Stimulated activated CD4-positive, alpha-beta T cell treated with anti-CD3 and anti-CD28 coated beads, Interleukin-15, amount 100 ng/mL, for 48 hours (primary cell): ENCODE measurements at places on chromosomes 12 and 14.

DNA sequence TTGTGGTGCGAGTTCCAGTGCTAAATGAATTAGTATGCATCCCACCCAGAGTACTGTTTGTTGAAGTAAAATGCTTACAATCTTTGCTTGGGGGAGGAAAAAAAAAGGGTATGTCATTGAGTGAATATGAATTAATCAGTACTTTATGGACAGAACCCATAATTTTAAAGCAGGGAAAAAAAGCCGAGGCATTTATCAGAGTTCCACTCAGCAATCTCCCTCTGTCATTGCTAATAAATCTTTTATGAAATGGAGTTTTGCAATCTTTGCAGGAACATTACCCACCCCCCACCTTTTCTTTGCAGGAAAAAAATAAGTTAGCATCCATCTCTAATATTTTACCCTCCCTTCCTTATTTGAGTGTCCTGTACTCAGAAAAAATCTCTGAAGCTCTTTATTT is 127.9 kb upstream of the TMPO start:
- no peak for DNase-seq

GRCh38 chr12:96500693-96501092 is 11.3 kb downstream of the CFAP54 start:
- no peak for DNase-seq

DNA sequence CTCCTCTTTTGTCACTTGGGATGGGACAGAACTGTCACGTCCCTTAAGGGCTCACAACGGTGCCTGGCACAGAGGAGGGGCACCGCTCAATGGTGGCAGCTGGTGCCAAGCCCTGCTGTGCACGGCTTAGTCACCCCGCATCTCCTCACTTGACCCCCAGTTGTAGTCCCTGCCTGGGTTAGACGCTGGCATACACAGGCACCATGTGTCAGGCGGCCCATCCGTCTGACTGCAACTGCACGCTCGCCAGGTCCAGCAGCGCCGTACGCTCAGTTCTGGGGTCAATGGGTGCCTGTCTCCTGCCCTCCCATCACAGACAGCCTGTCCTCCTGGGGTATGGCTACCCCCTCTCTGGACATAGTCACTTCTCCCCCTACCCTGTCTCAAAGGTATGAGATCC is 1.6 kb upstream of the PACS2 start:
- DNase-seq: no peak

DNA sequence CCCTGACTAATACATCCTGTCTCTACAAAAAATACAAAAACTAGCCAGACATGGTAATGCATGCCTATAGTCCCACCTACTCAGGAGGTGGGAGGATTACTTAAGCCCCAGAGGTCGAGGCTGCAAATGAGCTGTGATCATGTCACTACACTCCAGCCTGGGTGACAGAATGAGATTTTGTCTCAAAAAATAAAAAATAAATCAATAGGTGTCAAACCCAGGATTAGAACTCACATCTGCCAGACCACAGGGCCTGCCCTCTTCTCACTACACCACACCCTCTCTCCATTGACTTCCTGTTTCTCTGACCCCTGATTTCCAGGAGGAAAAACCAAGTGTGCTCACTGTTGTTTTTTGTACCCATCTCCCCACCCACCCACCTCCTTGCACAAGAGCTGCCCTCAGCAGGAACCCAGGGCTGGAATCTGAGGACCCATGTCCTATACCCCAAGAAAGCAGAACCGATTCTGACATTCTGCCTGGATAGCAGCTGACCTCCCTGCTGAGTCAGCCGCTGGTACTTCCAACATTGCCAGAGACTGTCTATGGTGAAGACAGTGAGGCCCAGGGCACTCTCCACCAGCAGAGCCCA is 6.2 kb downstream of the CMKLR1 start:
- no peak for DNase-seq

- DNase-seq: no peak
Measured at GRCh38 chr14:106507354-106507753, 981.0 kb downstream of the TMEM121 start.

DNA sequence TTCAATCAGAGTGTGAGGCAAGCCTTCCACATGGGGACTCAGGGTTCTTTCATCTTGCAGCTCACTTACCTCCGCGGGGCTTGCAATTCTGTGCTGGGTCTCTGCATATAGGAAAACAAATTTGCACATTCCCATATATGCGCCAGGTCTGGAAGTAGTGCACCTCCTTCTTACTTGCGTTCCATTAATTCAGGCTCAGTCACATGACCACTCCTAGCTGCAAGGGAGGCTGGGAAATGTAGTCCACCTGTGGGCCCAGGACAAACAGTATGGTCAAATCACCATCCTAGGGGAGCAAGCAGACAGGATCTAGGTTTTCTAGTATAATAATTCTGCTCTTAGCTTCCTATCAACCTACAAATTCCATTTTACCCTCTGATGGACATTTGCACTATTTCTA is 160.4 kb downstream of the AACS start:
- DNase-seq: no peak

DNA sequence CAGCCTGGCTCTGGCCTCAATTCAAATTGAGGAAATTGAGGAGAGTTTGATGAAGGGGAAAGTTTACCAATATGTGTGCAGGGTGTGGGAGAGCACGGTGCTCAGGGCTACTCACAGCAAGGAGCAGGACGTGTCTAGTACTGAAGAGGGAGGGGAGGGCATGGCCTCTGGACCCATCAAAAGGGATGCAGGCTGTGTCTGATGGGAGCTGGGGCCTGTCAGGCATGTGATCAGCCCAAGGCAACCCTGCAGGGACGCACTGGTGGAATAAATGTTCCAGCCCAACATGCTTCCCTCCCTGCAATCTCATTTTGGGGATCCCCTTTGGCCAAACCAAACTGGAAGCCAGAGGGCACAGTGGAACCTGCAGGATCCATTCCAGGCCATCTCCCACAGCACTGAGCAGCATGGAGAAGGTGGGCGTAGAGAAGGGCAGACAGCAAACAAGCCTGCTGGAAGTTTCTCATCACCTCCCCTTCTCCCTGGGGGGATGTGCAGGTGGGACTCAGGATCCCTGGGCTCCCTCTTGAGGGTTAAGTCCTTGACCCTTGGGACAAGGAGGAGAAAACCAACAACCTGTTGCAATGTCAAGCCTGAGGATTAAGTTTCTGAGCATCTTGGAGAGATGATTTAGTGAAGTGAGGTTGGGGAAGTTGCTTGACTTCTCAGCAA is 17.8 kb upstream of the RBM19 start:
- DNase-seq: no peak

- DNase-seq: no peak
Measured at GRCh38 chr12:88453323-88453722, 126.9 kb downstream of the KITLG start.

GRCh38 chr12:45732250-45732649 is 2.7 kb downstream of the ARID2 start:
- DNase-seq: no peak

GRCh38 chr14:50452979-50453705 is 56.5 kb upstream of the CDKL1 start:
- no peak for DNase-seq

GRCh38 chr12:53931844-53932581 is 6.6 kb upstream of the HOXC13 start:
- DNase-seq: no peak

DNA sequence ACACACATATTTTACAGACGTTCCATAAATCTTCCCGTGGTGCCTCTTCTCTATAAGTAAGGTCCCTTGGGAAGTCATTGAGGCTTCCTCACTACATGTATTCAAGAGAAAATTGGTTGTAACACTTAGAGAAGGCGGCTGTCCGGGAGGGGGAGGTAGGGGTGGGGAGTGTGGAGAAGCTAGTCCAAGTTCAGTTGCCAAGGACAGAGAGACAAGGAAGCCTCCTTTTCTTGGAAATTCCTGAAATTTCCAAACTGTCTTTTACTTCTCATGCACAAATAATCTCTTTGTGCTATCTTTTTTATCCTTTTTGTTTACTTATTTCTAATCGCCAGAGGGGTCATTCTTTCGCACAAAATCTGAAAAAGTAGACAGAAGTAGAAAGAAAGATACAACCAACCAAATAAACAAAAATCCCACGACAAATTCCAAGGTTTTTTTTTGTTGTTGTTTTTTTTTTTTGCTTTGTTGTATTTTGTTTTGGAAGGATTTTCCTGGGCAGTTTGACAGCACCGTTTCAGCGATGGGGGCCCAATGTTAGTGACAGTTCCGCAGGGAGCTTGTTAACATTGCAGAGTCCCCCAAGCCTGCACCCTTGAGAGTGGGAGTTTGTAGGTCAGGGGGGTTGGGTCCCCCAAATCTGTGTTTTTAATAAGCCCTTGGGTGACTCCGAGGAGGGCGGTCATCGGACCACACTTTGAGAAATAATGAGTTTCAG is 45.2 kb downstream of the MAP1LC3B2 start:
- no peak for DNase-seq

GRCh38 chr14:21168055-21168454 is 12.2 kb upstream of the OR5AU1 start:
- no peak for DNase-seq

DNA sequence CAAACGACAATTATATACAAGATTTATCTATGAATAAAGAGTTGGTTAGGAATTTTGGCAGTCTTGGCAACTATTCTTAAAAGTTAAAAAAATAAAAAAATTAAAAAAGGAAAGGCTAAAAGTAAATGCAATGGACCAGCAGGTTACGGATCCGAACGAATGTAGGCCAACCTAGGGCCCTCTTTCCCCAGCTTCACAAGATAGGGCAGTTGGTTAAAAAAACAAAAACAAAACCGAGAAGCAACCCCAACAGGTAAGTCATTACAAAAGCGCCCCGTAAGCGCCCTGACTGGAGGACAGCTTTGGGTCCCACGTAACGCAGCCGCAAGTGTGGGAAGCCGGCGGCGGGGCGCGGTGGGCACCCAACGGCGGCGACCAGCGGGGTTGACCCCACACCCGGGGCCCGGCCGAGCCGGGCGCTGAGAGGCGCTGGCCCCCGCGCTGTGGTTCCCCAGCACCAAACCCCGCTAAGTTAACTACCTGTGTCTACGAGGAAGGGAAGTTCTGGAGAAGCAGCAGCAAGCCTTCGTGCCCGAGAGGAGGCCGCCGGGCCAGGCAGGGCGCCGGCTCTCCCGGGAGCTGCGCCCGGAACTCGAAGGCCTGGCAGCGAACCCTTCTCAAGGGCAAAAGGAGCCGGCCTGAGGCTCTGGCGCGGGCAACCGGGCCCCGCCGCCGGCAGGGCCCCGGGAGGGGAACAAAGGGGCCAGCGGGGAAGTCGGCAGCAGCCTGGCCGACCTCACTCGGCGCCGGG is 882 bp downstream of the HECTD1 start:
- peak; percentile 35 for DNase-seq

DNA sequence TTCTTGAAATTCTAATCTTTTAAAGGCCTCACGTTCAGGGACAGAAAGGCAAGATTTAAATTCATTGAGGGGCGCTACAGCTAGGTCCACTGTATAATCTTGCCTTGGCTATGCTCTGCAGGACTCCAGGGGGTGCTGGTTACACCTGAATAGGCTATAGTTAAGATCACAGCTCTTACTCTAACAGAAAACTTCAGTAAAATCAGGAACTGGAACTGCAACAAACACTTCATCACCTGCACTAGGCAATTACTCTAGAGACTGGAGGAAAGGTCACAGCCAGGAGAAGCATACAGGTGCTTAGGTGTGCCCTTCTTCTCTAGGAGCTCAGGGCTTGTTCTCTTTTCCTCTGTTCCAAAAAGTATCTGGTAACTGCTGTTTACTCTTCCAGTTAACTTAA is 20.9 kb downstream of the SLCO1C1 start:
- DNase-seq: no peak

- DNase-seq: no peak
Measured at GRCh38 chr12:95118138-95118787, 44.8 kb upstream of the NR2C1 start.

DNA sequence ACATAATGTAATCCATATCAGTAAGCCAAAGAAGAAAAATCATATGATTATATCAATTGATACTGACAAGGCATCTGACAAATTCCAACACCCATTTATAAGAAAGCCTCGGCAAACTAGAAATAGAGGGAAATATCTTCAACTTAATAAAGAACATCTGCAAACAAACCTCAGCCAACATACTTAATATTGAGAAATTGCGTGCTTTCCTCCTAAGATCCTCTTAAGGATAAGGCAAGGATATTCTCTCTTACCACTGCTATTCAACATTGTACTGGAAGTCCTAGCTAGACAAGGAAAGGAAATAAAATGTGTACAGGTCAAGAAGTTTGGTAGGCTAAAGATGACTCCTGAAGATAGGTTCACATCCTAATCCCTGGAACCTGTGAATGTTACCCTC is 115.9 kb downstream of the DERA start:
- DNase-seq: no peak

DNA sequence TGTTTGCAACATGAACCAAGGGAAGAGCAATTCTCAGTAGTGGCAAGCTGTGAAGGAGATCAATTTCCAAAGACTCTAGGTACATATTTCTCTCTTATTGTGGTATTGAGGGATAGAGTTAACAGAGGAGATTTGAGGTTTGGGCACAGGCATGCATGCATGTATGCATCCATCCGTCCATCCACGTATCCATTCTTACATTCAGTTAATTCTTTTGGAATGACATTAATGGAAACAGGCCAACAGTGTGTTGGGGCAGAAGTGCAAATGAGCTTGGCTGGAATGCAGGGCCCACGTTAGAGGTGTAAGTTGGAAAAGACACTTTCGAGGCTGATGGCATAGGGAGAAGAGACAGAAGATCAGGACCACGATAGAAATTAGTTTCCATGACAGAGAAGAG is 216.9 kb upstream of the PELI2 start:
- no peak for DNase-seq

- no peak for DNase-seq
Measured at GRCh38 chr14:32537166-32537565, 208.1 kb downstream of the AKAP6 start.

DNA sequence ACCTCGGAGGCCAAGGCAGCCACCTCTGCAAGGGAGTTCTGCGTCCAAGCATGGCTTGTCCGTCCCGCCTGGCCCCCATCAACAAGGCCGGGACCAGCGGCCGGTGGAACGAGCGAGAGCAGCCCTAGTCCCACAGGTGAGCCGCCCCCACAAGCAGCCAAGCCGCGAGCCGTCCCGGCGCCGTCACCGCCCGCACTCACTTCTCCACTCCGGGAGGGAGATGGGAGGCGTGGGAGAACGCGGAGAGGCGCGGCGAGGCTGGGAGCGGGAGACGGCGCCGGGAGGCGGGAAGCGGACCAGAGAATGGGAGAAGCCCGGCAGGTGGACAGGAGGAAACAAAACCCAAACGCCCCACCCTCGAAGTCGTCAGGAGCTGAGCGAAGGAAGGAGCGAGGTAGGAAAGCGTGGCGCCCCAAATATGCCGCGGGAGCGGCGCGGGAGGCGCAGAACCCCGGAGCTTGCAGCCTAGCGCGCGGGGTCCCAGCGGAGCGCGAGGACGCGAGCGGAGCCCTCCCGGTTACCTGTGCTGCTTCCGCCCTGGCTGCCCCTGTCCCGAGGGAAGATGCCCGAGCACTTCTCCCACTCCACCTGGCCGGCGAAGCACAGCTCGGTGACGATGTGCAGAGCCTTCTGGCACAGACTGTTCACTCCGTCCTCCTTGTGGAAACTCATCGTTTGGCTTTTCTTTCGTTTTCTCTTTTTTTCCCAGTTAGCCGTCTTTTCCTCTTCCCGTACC is 600 bp downstream of the SYT10 start:
- DNase-seq: no peak

- DNase-seq: no peak
Measured at GRCh38 chr12:45540661-45541341, 188.7 kb upstream of the ARID2 start.
